Dorsolateral prefrontal cortex (tissue), 122 donors: ENCODE measurements at places on chromosomes 5 and 9.

DNA sequence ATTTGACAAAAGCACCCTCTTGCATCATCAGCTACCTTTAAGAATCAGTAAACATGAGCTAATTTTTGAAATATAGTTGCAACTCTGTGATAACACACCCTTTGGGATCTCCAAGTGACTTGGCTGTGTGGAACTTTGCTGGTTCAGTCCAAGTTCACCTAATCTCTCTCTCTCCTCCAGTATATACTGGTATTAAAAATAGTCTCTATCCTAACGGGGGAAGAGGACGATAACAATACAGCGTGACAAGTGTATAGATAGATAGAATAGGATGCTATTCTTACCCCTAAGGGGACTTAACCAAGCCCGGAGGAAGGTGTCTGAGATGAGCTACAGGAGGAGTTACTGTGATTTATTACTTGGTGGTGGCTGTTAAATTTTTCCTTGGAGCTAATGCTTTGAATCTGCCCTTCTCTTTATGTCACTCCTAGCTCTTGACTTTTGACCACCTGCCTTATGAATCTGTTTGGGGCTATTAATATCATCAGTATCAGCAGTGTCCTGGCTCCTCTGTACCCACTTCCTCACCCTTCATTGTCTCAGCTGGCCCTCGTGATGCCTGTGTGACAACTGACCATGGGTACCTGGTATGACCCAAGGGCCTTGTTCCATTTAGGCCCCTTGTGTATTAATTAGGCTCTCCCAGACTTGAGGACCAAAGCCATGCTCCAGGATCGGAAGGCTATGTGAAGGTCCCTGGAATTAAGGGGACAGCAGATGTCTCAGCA is 223.9 kb downstream of the SREK1 start:
- no peak for DNase-seq

DNA sequence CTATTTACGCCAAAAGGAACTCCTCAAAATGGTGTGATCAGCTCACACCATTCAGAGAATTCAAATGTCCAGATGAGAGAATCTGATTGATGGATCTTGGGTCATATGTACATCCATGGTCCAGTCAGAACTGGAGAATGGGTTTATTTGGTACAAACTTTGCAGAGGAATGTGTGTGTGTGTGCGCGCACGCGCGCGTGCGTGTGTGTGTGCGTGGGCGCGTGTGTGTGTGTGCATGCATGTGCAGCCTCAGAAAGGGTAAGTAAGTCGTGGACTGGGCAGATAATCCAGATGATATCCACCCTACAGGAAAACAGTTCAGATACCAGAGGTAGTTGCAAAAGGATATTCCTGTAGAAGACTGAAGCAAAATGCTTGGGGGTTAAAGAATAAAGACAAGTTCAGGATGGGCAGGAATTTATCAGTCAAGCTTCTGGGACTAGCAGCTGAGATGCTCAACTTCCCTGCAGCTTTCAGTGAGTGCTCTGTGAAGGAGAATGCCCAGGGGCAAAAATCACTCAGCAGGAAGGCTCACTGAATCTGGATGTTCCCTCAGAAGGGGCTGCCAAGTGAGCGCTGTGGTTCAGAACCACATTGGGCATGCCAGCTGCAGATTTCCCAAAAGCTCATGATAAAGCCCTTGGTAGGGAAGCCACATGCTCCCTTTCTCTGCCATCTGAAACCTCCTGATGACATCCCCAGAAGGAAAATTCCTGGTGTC is 440.5 kb upstream of the SGCD start:
- DNase-seq: no peak

GRCh38 chr9:130446101-130446861 is 1.5 kb downstream of the ASS1 start:
- DNase-seq: no peak

DNA sequence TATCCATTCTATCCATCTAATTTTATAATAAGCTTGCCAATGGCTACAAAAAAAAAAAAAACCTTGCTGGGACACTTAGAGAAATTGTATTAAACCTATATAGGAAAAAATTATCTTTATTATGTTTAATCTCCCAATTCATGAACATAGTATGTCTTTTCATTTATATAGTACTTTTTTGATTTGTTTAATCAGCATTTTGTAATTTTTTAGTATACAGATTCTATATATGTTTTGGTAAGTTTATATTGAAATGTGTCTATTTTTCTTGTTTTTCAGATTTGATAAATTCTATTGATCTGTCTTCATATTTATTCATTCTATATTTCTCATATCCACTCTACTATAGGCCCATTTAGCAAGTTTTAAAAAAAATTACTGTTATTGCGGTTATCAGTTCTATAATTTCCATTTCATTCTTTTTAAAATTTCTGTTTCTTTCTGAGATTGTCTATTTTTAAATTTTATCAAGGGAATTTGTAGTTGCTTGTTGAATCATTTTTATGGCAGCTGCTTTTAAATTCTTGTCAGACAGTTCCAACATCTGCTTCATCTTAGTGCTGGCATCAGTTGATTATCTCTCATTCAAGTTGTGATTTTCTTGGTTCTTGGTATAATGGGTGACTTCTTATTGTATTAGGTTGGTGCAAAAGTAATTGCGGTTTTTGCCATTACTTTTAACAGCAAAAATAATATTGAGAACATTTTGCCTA is 170.1 kb upstream of the S1PR3 start:
- DNase-seq: no peak

GRCh38 chr5:65142016-65142415 is 339.7 kb downstream of the ADAMTS6 start:
- DNase-seq: no peak

DNA sequence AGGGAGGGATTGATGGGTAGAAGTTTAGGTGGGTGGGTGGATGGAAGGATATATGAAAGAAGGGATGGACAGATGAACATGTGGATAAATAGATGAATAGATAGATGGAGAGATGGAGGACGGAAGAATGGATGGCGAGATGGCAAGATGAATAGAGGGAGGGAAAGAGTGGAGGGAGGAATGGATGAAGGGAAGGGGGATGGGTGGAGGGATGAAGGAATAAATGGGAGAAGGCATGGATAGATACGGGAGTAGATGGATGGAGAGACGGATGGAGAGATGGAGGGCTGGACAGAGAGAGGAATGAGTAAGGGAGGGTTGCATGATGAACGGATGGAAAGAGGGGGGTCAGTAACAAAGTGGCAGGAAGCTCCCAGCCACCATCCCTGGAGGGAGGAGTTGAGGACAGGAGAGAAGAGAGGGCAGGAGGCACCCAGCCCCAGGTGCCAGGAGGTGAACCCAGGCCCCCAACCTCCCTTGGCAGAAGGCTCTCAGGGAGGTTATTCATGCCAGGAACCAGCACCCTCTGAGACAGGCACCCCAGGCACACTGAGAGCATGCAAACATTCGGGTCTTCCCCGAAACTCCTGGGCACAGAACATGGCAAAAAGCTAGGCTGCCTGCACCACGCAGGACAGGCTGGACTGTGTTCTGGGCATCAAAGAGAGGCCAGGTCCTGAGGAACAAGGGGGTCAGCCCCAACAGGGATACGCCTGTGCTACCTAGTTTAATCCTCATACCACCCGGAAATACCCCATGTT is 9.1 kb downstream of the SARDH start:
- DNase-seq: no peak

- no peak for DNase-seq
These were observed 179.0 kb downstream of the MAN2A1 start for GRCh38 chr5:109868737-109869136.

DNA sequence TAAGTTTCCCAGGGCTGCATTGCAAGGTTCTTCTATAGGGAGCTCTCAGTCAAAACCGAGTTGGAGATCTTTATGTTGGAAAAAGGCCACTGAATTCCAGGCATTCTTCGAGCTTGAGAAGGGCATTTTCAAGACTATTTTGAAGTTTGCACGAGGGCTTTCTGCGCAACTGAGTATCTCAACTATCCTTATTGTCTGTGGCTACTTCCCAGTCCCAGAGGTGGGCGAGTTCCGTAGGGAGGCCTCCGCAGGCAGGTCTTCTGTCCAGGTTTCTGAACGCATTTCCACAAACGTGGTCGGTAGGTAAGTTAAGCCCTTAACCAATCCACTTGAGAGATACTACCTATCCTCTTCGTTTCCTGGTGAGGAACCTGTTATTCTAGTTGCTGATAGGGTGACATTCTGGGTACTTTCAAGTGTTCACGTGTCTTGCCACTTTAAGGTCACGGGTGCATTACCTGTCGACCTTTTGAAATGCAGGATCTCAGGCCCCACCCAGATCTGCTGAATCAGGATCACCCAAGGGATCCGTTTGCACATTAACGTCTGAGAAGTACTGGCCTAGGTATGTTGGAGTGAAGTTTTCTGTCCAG is 51.4 kb upstream of the TJP2 start:
- no peak for DNase-seq

GRCh38 chr5:102608414-102608813 is 109.6 kb upstream of the SLCO6A1 start:
- DNase-seq: no peak

- DNase-seq: no peak
These were observed 898.5 kb upstream of the SEMA6A start for GRCh38 chr5:117473165-117473564.

DNA sequence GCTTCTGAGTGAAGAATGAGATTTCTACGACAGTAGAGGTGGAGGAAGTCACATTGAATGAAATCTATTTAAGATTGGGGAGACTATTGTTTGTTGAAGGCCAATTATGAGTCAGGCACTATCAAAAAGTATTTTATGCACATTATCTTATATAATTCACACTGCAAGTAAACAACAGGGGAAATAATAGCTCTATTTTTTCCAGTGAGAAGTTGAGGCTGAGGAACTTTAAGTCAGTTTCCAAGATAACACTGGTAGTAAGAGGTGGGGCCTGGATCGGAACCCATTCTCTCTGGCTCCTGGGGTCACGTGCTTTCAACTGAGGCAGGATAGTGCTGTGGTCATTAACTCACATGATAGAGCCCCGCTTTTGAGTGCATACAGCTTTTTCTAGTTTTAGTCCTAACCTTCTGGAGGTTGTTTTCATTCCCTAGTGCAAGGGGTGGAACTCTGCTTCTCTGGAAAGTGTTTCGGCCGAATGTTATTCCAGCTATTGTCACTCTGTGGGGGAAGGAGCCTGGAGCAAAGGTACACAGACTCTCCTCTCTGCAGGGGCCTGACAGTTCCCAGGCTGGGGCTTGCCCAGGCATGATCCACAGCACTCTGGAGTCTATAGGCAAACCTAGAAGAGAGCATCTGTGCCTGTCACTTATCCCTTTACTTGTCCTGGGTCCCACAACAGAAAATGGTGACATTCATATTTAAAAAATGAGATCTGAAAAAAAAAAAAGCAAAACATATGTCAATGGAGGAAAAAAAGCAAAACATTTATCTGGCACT is 352.4 kb upstream of the ACTBL2 start:
- no peak for DNase-seq

GRCh38 chr5:57445705-57446037 is 36.9 kb downstream of the ACTBL2 start:
- DNase-seq: no peak

GRCh38 chr9:13555989-13556500 is 276.6 kb upstream of the MPDZ start:
- no peak for DNase-seq

DNA sequence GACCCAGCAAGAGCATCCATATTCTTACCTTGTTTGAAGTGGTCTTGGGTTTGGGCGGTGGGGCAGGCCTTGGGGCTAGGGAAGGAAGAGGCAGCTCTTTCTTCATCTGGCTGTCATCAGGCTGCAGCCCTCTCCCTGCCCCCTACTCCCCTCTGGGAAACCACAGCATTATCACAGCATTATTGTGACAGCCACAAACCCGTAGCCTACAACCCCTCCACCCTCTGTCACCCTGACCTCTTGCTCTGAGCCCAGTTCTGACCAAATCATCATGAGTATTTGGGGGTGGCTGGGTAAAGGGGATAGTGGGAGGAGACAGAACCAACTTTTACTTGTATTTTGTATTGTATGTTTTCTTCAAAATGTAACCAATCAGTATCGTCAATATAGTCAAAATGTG is 94.3 kb upstream of the ARRDC3 start:
- no peak for DNase-seq
